H7 (cell line): ENCODE measurements at places on chromosomes 2 and 18. TPM values are rescaled to one million over a fixed set of nuclear protein-coding genes. Genes with fewer than 3 reads are reported as not detected.
A peak's percentile ranks its signal among the peaks of the same experiment; 100 is the strongest.

Gene COQ10B
- 23.4 and 23.8 TPM in 2 replicates for total RNA-seq

Gene MEP1B
- total RNA-seq, result not detected in 2 replicates

Gene HJURP
- total RNA-seq, result 61.6 and 84.5 TPM in 2 replicates

Gene CHRND
- not detected in 2 replicates for total RNA-seq

Gene ATP6V1B1
- 0.14 TPM in 1 of 2 replicates, not detected in the other for total RNA-seq

Gene C2orf78
- 0.15 TPM in 1 of 2 replicates, not detected in the other for total RNA-seq

Gene MAT2A
- 57.6 and 98.6 TPM in 2 replicates for total RNA-seq

Gene C2orf74
- 6.5 and 8.6 TPM in 2 replicates for total RNA-seq

Gene CCDC74A
- 12.5 and 20.7 TPM in 2 replicates for total RNA-seq

Gene CDH19
- total RNA-seq, result not detected in 2 replicates

Gene AQP12A
- total RNA-seq, result not detected in 2 replicates

Gene MERTK
- 8.3 and 8.7 TPM in 2 replicates for total RNA-seq

DNA sequence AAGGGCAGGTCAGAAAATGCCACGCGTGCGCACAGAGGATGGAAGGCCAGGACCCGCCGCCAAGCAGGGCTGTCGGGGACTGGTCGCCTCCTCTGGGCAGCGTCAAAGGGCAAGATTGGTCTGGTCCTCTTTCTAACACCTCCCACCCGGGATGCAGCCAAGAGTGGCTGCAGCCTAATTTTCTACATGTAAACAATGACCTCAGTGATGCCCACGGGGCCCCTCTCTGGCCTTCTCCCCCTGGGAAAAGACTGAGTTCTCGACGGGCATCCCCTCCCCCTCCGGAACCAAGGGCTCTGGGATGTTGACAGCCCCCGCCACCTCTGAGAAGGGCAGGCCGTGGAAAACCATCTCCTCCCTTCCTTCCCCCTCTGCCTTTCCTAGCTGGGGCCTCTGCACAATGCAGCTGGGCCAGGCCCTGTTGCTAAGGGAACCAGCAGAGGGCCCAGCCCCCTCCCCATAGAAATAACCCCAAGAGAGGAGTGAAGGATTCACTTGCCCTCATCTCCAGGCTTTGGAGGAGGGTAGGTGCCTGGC lies 80.0 kb upstream of the ZNF532 start:
- DNase-seq, result peak; percentile 70

DNA sequence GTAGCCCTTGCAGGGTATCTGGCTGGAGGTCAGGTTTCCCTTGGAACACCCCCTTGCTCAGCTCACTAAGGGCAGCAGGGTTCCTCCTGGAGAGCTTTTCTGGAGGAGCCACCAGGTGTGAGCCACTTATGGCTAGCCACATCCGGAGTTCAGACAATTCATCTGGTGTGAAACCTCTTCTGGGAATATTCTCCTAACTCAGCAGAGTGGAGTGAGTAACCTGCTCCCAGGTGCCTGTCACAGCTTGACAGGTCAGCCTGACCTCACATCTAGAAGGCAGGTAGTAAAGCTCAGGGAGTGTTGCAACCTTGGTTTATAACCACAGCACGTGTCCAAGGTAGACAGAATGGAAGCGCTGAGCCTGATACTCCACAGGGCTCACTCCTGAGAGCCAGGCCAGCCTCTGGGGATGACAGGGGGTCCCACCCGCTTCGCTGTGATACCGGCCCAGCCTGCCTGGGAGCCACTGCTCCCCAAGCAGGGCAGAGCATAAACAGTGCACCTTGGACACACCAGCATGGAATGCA lies 62.6 kb upstream of the TGFA start:
- no peak for DNase-seq

- no peak for DNase-seq
These were observed 94.2 kb upstream of the CDH20 start for GRCh38 chr18:61239051-61239450.

- no peak for DNase-seq
These were observed 79.2 kb upstream of the MYO3B start for GRCh38 chr2:170098626-170099312.

- DNase-seq, result no peak
These were observed 88.5 kb downstream of the PRKCE start for GRCh38 chr2:45739796-45740485.

- peak; percentile 95 for DNase-seq
These were observed at the start of gene CTNNA2 for GRCh38 chr2:79512442-79513401. TSS of gene CTNNA2 (plus strand) at chr2:79513051.

DNA sequence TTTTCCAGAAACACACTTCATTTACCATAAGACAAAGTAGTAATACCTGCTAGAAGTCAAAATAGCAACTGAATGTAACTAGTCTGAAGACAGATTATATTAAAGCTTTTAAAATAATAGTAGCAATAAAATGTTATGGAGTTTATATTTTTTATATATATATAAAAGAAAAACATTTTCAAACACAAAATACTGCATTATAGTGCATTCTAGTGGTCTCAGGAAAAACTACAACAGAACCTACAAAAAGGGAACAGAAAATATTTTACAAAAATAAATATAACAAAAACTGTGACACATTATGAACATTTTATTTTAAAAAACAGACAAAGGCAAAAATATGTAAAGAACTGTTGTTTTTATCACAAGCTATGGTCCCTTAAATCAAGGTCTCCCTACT lies 48.0 kb downstream of the STRN start:
- no peak for DNase-seq

DNA sequence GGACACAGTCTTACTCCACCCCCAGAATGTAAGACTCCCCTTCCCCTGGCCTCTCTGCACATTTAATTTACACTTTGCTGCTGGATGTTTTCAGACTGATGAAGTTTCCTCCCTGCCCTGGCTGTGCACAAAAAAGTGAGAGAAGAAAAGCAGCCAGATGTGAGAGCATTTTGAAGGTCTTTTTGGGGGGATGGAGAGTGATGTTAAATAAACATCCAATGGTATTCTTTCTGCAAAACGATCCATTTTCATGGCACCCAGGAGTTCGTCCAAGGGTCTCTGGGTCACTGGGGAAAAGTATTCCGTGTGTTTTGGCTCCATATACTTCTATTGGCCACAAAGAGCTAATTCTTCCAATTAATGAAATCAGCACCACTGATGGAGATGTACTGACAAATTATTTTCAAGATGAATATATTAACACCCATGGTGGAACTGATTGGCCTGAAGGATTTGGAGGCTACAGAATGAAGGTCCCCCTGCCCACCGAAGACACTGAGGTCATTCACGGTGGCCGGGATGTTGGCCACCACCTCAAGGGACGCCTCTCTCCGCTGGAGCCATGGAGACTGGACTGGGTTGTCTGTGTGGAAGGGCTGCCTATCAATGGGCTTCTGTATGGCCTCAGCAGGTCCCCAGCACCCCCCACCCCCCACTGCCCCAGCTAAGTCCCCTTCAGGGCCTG lies 107.6 kb upstream of the PKDCC start:
- DNase-seq, result no peak

- DNase-seq, result no peak
These were observed 27.7 kb upstream of the STRN start for GRCh38 chr2:36993841-36994620.

DNA sequence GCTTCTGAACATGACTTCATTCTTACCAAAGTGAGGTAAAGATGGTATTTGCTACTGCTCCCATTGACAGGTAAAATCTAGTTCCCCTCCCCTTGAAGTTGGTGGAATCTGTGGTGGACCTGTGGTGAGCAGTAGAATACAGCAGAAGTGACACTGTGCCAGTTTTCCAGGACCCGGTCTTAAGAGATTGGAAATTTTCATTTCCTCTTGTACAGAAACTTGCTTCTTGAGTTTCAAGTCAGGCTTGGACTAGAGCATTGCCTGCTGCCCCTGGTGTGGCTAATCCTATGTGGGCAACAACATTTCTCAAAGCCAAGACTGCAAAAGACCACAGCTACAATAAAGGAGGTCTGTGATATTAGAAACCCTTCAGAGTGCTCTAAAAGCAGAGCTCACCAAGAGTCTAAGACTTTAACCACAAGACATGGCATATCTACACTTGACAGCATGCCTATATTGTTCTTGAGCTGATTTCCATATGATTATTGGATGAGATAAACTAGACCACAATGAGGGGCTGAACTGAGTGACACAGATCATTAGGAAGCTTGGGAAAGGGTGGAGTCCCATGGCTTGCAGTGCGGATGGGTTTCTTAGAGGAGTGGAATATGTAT lies 458.1 kb downstream of the BCL11A start:
- no peak for DNase-seq

DNA sequence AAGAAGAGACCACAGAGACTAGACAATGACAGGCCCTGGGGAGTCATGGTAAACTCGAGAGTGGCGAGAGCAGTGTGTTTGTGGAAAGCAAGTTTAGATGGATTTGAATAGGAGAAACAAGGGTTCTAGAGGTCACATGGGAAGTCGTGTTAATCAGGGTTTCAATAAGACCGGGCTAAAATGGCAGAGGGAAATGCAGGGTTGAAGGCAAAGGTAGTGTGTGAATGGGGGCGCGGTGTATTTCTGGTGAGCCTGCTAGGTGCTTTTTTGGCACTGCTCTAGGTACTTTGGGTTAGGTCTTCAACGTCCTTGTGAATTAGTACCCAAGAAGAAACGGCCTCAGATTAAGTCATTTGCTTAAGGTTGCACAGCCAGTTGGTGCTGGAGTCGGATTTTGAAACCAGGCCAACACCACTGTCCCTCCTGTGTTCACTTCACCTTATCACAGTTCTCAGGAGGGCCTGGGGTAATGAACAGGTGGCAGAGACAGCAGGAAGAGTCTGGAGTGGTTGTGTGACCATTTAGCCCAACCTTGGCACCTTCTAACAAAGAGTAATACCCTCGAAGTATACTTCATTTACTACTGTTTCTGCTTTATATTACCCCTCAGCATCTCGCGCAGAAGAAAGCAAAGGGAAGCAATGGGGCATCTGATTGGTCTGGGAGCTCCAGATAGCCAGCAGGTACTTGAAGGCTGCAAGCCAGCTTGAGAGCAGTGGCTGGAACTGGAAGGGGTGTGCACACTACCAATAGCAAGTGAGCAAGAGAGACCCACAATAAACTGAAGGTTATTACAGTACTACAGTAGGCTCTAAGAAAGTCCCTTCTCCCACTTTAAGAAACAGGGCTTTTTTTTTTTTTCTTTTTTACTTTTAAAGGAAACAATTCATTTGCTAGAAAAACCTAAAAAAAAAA lies 33.4 kb upstream of the GAREM2 start:
- DNase-seq, result peak; percentile 34

DNA sequence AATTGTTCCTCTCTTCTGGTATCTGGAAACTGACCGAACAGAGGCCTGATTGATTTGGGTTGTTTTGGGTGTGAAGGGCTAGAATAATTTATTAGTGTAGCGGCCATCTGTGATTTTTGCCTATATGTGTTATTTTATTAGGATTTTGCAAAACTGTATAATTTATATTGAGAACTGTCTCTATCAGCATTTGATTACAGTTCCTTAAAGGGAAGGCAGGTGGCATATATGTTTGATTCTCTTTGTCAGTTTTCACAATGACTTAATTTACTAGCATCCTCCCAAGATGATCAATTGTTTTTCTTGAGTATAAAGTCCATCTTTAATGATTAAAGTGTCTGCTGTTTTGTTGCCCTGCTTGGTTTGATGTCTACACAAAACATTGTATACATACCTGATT lies 4.5 kb downstream of the NBEAL1 start:
- DNase-seq, result no peak

GRCh38 chr2:204260162-204260877 lies 285.0 kb upstream of the PARD3B start:
- DNase-seq, result peak; percentile 77

GRCh38 chr2:69077252-69077950 lies 64.4 kb downstream of the ANTXR1 start:
- DNase-seq, result peak; percentile 17

DNA sequence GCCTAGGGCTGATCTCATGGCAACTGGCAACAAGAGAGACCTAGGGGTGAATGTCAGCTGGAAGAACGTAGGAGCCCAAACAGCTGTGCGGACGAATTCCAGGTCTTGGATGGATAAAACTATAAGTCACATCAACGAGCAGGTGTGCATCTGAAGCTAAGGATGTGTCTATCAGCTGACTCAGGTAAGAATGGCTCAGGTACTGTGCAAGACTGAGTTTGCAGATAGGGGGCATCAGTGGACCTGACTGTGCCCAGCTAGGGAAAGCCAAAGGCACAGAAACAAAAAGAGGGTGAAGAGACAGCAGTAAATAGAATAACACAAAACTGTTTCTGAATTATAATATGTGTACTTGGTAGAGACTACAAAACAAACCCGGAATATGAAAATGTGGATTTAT lies 357.3 kb downstream of the ZEB2 start:
- peak; percentile 6 for DNase-seq

DNA sequence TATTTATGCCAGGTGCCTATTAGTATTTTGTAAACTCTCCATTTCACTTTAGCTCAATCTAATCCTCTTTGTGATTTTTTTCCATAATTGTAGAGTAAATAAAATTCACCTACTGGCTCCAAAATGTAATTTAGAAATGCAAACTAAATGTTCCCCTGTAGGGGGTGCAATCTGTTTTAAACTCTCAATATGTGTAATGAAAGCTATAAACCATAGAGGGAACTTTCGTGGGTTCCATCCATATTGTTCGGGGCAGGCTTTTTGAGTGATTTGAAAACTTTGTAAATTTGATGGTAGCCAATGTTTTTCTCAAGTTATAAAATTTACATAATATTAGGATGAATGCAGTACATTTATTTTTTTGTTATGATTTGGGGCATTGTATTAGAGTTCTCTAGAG lies 49.4 kb downstream of the TSPYL6 start:
- DNase-seq, result peak; percentile 16

DNA sequence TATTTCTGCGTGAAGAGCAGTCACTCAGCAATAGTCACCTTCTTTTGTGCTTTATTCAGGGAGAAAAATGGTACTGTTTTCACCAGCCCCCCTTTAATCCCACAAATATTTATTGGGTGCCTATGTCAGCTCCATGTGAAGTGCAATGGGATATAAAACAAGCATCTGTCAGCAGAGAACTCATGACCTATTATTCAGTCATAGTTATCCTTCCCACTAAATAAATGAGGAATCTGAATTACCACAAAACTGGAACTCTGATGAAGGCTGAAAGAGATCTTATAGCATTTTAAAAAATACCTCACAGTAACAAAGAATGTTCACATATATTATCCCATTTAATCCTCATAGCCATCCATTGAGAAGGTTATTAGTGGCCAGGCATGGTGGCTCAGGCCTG lies 45.8 kb downstream of the DHX57 start:
- no peak for DNase-seq

DNA sequence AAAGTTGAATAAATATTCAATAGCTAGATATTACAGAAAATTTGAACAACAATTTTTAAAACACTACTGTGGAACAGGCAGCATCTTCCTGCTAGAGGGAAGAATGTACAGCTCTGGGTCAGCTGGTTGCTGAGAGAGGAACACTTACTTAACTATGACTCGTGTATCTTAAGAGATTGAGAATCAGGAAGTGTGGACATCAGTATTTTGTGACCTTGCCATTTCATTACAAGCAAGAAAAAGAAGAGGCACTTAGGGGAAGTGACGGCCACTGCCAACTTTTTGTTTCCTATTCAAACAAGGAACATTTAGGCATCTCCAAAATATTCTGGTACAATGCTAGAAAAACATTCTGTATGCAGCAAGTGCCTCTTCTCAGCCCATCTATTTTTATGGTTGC lies 45.9 kb downstream of the ITPRID2 start:
- no peak for DNase-seq

- DNase-seq, result no peak
These were observed 101.4 kb downstream of the MYO5B start for GRCh38 chr18:50093366-50094064.
